Activated CD4-positive, alpha-beta memory T cell treated with anti-CD3 and anti-CD28 coated beads for 36 hours (primary cell): ENCODE measurements at places on chromosomes 16 and 17. TPM values are rescaled to one million over a fixed set of nuclear protein-coding genes. Genes with fewer than 3 reads are reported as not detected.

The CTRL gene
- total RNA-seq: 2.9 TPM

DNA sequence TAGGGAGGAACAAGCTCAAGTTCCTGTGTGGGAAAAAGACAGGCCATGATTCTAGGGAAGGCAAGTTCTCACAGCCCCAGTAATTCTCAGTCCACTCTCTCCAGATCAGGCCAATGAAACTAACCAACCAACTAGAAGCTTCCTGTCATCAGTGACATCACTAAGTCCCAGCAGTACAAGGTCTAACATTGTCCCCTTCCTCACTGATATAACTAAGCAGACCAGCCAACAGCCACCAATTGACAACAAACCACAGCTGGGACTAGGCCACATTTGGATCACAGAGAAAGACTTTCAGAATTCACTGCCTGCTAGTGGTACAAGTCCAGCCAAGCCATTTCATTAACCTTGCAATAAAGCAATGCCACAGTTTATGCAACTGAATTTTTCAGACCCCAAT, 94.0 kb downstream of the CACNG1 start:
- DNase-seq: no peak

DNA sequence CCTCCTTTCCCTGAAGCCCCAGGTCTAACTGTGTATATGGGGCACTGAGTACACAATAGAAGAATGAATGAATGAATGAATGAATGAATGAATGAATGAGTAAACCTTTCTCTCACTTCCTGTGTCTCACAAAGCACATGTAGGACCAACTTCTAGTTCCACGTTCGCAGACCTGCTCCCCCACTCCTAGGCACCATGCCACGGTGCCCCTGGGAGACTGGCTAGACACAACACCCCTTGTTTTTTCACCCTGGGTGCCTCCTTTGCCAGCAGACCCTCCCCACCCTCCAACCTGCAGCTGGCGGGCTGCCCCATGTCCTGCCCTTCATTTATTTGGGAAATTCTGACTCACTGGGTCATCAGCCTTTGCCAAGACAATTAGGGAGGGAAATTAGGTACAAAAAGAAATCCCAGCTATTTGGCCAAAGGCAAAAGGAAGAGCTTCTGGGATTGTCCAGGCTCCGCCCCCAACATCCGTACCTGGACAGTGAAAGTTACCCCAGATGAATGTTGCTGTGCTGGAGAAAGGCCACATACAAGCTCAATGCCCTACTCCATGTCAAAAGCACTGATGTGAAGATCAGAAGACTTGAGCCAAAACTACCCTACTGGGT, 7.7 kb downstream of the CES1 start:
- DNase-seq: no peak

The TMEM101 gene
- total RNA-seq: 27.6 TPM

GRCh38 chr17:64223283-64223682, 39.8 kb downstream of the TEX2 start:
- no peak for DNase-seq

- no peak for DNase-seq
These were observed 5.6 kb upstream of the PGS1 start for GRCh38 chr17:78372841-78373240.

The CTCF gene
- 51.5 TPM for total RNA-seq

DNA sequence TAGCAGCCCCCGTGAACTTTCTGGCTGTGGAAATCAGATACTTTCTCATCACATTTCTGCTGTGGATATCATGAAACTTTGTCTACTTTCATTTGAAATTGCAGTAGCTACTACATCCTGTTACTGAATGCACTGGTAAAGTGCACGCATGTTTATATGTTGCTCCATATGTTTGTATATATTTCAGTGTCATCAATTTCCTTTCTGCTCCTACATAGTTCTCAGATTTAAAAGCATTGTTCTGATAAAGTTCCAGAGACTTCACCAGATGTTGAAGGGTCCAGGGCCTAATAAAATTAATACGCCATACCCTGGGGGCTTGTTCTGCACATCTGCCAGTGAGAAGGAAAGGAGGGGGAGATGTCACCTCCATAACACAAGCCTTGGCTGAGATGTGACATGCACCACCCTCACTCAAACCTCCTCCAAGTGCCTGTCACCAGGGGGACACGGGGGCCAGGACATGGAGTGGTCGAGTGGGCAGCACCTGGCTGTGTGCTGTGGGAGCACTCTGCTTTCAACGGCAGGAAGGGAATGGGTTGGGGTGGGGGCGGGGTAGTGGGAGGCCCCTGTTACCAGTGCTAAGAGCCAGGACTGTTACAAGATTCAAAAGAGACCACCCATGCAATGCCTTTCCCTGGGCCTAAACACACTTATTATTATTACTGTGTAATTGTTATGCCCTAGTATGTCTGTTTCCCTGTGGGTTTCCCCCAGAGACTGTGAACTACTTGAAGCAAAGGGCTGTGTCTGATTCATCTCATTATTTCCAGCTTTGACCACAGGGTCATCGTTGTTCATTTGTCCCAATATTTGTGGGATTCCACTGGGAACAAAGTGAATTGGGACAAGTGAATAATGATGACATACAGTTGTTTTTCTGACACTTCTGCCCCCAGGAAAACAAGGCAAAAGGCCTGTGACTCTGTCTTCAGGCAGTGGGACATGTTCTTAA, 193.4 kb downstream of the FOXL1 start:
- DNase-seq: no peak

DNA sequence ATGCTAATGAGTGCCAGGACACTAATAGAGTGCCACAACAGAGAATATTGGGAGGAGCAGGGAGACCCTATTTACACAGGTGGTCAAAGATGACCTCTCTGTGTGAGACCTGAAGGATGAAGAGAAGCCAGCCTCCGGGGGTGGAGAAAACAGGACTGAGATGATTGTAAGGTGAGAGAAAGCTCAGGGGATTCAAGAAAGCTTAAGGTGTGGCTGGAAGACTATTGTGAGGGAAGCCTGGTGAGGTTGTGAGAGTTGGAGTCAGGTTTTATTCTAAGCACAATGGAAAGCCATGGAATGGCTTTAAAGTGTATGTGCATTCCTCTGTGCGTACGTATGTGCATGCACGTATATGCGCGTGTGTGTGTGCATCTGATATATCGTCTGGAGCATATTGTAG, 10.4 kb upstream of the MARCHF10 start:
- DNase-seq: no peak

The HCRT gene
- not detected for total RNA-seq

DNA sequence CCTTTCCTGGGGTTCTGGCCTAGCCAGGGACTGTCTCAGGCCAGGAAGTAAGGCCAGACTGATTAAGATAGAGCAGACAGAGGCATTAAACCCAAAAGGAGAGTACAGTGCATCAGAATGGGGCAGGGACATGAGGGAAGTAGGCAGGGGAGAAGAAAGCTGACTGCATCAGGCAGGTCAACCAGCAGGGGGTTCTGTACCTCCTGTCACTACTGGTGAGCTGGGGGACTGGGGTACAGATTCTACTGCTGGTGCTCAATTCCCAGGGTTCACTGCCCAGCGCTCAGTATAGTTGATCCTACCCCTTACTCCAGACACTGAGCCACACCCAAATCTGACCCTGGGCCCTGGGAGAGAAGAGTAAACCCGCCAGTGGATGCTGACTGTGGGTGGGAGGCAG, 12.9 kb upstream of the MTMR4 start:
- no peak for DNase-seq

DNA sequence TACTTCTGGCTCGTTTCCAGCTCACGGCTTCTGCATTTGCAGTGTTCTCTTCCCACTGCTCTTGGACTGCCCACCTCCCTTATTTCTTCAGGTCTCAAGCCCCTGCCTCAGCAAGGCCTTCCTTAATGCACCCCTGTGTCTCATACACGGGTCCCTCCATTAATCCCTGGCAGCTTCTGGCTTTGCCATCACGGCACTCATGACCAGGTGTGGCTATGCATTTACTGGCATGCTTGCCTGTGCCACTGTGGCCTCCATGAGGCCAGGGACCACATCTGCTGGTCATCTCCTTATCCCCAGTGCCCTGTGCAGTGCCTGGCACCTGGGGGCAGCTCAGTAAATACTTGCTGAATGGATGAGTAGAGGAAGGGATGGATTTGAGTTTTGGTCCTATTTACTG, 114.1 kb downstream of the C16orf78 start:
- no peak for DNase-seq

- DNase-seq: no peak
These were observed 285.7 kb downstream of the SOX9 start for GRCh38 chr17:72406498-72406897.
